ENCODE measurements at places on chromosomes 1 and 21.

DNA sequence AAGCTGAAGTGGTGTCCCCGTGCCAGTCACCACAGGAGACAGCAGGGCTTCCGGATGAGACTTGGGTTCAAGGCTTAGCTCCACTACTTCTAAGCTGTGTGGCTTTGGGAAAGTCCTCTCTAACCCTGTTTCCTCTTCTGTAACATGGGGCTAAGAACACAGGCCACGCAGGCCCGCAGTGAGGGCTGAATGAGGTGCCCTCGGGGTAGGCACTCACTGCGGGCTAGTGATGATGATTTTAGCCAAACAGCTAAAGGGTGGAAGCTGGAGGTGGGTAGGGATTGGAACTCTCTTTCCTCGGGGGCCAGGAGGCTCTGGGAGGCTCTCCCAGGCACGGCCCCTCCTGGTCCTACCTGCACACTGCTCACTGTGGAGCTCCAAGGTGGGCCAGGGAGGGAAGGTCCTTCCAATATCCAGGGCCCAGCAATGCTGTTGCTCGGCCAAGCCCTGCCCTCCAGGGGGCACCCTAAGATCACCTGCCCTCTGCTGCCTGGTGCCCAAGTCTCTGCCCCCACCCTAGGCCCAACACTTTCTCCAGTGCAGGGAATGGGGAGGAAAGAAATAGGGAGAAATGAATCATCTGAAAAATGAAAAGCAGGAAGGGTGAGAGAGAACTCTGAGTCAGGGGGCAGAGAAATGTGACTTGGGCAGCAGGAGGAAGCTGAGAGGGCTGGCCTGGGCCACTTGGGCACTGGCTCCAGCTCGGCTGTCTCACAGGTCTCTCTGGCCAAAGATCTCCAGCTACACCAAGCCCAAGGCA, 19.2 kb upstream of the EVA1B start:
- DNase-seq = peak; percentile 52

- DNase-seq = no peak
Measured at GRCh38 chr1:29282924-29283803, 46.8 kb downstream of the PTPRU start.

DNA sequence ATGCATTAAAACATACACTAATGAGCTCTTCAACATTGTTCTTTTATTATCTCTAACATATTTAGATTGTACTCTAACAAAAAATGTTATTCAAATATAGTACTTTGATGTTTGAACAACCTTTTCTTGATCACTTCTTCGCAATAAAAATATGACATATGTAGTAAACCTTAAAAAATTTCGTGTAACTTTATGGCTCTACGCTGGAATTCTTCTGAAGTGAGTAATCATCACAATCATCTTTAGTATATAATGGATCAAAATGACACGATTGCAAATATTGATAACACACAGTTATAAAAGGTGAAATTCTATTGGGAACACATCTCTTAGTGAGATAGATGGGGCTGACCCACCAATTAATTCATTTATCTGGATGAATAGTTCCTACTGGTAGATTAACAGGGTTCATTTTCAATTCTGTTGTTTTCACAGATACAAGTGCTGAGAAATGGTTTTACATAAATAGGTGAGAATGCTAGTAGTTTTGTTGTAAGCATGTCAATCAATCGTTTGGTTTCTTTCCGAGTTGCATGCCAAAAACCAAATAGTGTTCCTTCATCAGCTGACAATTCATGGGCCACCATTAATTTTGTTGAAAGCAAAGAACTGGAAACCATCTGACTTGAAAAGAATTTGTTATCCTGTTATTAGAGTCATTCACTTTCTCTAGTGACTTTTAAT, 1.5 kb upstream of the ZMPSTE24 start:
- DNase-seq = no peak

- DNase-seq = no peak
Measured at GRCh38 chr1:107990606-107991005, 25.6 kb upstream of the VAV3 start.

DNA sequence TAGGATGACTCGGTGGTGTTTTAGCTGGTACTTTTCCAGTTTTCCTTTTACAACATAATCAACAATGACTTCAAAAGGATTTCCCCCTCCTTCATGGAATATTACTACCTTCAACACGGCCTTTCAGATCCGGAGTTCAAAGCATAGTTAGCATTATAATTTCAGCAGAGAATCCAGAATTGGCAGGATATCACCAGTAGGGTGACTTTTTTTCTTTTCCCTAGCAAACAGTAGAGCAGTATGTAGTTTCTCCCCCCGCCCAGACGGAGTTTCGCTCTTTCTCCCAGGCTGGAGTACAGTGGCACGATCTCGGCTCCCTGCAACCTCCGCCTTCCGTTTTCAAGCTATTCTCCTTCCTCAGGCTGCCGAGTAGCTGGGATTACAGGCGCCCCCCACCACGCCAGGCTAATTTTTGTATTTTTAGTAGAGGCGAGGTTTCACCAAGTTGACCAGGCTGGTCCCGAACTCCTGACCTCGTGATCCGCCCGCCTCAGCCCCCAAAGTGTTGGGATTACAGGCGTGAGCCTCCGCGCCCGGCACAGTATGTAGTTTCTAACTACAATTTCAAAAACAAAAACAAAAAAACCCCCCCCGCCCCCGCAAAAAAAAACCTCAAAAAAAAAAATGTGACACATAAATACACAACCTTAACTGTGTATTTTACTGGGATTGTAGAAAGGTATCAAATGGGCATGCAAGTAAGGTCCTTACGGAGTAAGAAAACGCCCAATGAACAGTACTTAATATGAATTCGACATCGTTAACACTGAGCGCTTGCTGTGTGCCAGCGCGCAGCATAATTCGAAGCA, 1.5 kb upstream of the COX20 start:
- peak; percentile 53 for DNase-seq

GRCh38 chr1:3188150-3188971, 119.4 kb downstream of the PRDM16 start:
- no peak for DNase-seq

DNA sequence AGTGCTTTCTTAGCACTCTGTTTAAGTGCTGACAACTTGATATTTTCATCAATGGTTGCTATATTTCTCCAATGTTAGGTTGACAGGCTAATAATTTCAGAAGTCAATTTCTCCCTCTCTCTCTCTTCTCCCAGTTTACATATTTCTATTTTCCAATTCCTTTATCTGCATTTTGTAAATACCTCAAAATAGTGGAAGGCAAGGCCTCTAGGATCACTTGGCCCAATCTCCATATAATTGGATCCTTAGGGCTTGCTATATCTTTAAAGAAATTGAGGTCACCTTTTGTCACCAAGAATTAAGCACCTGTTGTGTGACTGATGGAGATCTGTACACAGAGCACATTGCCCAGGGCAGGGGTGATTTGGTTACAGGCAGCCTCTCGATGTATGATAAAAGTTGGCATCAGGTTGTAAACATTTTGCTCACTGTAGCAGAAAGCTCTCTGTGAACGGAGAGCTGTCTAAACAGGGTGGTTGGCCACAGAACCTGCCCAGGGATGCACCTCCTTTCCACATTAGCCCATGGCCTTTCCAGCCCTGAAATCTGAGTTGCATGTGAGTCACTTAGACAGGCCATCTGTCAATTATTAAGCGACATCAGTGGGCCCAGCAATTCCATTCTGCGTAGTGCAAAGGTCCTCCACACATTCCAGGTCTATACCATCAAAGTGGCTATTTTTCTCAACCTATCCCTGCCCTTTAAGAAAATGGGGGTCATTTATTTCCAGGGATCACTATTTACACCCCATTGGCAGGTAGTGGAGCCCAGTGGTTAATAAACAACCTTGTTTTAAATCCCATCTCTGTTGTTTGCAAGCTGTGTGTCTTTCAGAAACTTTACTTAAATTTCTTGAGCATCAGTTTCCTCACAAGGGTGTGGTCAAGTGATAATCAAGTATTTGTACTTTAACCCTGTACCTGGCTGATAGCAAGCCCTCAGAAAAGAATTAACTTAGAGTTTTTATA, 29.1 kb upstream of the IRF2BP2 start:
- DNase-seq = no peak

DNA sequence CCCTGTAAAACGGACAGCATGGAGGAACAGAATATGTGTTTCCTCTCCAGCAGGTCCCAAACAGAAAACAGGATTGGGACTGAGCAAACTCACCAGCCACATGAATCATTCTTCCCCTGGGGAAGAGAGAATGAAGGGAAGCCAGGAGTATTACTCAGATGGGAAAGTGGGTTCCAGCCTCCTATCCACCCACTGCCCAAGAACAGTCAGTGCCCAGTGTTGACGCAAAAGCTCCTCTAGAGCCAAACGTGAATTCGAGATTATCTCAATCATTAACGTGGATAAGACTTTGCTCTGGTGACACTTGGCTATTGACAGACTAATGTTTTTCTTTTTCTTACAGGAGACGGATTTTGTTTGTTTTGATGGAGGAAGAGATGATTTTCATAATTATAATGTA, 9.3 kb downstream of the MIA3 start:
- no peak for DNase-seq

DNA sequence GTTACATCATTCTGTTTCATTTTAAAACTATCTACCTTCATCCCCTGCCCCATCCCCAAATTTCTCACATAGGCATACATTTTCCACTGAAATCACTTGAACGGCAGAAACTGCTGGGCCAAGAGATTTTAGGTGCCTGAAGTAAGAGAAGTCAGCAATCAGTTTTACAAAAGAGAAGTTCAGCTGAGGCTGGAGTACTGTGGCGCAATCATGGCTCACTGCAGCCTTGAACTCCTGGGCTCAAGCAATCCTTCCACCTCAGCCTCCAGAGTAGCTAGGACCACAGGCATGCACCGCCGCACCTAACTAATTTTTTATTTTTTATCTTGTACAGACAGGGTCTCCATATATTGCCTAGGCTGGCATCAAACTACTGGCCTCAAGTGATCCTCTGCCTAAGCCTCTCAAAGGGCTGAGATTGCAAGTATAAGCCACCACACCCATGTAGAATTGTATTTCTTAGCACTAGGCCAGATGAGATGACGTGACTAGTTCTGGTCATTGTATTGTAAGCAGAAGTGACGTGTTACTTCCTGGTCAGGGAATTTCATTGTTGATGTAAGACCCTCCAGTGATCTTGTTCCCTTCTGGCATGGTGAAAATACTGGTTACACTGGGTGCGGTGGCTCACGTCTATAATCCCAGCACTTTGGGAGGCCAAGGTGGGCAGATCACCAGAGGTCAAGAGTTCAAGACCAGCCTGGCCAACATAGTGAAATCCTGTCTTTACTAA, 7.1 kb downstream of the BECN2 start:
- DNase-seq = no peak

DNA sequence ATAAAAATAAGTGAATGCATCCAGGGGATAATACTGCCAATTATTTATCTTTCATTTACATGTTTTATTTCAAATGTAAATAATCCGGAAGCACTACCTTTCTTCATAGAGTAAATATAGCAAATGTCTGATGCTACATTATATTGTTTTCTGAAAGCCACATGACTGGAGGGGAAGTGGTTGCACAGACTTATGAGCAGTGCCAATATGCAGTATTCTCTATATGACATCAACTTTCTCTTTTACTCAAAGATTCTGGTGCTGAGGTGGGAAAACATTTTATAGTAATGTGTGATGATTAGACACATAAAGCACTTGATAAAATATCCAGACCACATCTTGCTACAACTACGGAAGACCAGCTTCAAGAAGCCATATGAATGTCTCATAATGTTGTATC, 314.7 kb downstream of the NEGR1 start:
- DNase-seq = no peak

- peak; percentile 29 for DNase-seq
Measured at GRCh38 chr1:192580351-192580962, 4.9 kb downstream of the RGS1 start.

GRCh38 chr1:117606649-117607430, 992 bp downstream of the TENT5C start:
- peak; percentile 73 for DNase-seq

DNA sequence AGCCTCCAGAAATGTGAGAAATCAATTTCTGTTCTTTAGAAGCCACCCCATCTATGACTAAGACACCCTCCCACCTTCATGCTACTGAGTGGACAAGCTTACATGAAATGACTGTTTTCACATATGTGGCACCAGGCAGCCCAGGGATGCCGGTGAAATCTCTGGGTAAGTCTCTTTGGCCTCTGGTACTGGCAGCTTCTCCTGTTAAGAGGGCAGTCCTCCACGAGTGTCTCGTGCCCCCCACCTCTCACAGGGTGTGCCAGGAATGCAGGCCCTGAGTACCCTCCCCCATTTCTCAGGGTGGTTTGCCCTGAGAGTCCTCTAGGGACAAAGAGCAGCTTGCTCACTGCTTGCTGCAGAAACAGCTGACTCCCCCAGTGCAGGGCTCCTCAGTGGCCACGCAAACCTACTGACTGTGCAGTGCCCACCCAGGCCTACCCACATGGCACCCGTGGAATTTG, 3.2 kb upstream of the PRXL2B start:
- DNase-seq = no peak

DNA sequence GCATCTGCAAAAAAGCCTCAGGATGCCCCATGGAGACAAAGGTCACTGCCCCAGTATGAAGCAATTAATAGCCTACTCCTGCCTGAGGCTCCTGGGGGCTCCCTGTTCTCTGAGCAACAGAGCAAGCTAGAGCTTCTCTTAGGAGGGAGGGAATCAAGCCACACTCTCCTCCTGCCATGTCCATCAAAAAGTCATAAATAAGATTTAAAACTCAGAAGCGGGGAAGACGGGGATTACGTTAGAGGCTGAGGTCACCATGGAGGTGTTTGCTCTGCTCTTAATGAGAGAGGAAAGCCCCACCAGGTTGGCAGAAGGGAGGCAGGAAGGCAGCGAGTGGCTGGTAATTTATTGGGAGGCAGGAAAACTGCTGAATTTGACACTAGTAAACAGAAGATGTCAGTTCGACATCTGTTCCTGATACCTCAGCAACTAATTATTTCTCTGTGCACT, 98.4 kb upstream of the TNR start:
- DNase-seq = no peak

GRCh38 chr1:39205102-39205780, 746 bp downstream of the MACF1 start:
- DNase-seq = no peak

- peak; percentile 19 for DNase-seq
Measured at GRCh38 chr1:158564608-158565007, 5.8 kb downstream of the OR6P1 start.

DNA sequence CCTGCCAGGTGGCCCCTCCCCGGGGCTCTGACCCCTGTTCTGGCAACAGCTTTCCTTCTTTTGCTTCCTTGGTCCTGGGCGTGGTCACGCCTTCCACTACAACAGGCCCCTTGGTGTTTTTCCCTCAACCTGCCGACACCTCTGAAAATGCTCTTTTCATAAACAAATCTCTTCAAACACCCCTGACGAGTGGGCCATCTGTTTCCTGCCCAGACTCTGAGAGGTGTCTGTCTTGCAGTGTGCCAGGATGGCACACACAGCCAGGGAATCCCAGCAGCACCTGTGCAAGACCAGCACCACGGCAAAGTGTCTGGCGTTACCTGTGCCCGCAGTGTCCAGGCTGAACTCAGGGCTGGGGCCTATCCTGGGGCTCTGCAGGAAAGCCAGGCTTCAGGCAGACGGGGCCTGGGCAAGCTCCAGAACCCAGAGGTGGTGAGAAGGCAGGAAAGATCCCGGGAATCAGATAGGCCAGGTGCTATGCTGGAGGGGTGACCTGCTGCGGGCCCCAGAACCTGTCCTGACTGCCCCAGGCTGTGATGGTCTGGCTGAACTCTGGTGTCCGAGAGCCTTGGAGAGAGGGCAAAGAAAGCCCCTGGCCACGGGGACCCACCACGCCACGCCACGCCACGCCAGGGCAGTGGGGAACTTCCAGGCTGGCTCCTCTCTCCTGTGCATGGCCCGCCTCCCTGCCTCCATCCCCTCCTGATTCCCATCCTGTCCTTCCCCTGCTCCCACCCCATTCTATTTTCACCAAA, 88.9 kb downstream of the SIK1 start:
- no peak for DNase-seq

GRCh38 chr1:117162816-117163215, 41.3 kb upstream of the TRIM45 start:
- DNase-seq = no peak

All from naive B cell (primary cell).